ENCODE measurements at places on chromosomes 3 and 15.

GRCh38 chr3:22661121-22661700, 541.9 kb upstream of the UBE2E2 start:
- DNase-seq: no peak

- no peak for DNase-seq
Observed at GRCh38 chr15:91508633-91509032, 344.9 kb upstream of the SLCO3A1 start.

- DNase-seq: no peak
Observed at GRCh38 chr3:60216462-60217075, 1034.7 kb downstream of the FHIT start.

GRCh38 chr3:17354341-17354740, 388.1 kb downstream of the TBC1D5 start:
- no peak for DNase-seq

Measured in GM13976 (cell line).